ENCODE measurements at places on chromosomes 12 and 14.

GRCh38 chr14:59046746-59047145 lies 141.7 kb upstream of the DAAM1 start:
- DNase-seq = no peak

- DNase-seq = no peak
Observed at GRCh38 chr12:120119271-120119973, 2.9 kb upstream of the RAB35 start.

- no peak for DNase-seq
Observed at GRCh38 chr14:77347751-77348150, 26.9 kb downstream of the GSTZ1 start.

DNA sequence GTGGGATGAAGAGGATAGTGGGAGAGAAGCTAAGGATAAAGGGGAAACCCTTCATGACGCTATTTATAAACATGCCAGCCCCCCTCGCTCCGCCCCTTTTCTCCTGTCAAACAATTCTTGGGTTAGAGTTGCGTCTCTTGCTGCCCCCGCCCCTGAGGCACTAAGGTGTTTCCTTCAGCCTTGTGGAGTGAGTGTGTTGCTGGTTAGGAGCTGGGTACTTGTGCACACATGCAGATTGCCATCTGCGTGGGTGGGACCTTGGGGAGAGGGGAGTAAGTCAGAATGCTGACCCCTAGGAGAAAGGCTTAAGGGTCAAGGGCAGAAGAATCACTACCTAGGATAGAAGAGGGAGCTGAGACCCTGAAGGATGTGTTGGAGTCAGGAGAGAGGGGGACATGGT lies 5.4 kb downstream of the FOXJ2 start:
- DNase-seq = no peak

DNA sequence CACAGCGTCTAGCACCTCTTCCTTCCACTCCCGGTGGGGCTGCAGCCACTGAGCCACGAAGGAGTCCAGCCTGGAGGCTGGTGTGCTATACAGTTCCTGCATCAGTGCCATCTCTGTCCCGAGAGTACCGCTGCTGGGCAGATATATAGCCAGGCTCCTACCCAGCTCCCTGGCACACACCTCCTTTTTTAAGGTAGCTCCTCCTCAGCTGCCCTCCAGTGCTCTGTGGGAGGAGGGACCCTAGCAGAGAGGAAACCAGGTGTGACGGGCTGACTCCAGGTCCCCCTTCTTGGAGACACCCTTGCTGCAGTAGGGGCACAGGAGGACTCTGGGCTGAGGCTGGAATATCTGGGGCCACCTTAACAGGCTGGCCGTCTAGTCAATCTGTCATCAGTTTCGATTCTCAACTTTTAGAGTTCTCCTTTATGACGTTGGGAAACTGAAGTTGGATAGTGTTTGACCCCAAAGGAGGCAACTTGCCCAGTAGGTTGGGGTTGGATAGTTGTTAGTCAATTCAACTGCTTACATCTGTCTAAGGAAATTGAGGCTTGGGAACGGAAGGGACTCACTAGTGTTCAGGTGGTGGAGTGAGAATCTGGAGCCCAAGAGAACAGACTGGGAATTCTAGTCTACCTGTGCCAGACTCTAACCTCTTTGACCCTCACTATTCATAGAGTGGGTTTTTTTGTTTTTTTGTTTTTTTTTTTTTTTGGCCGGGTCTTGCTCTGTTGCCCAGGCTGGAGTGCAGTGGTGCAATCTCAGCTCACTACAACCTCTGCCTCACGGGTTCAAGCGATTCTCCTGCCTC lies at the start of gene OASL:
TSS of gene OASL (minus strand) at position 386 of the 808 bp plus-strand sequence. CDS start at position 111, 275 bp downstream.
- DNase-seq = no peak

DNA sequence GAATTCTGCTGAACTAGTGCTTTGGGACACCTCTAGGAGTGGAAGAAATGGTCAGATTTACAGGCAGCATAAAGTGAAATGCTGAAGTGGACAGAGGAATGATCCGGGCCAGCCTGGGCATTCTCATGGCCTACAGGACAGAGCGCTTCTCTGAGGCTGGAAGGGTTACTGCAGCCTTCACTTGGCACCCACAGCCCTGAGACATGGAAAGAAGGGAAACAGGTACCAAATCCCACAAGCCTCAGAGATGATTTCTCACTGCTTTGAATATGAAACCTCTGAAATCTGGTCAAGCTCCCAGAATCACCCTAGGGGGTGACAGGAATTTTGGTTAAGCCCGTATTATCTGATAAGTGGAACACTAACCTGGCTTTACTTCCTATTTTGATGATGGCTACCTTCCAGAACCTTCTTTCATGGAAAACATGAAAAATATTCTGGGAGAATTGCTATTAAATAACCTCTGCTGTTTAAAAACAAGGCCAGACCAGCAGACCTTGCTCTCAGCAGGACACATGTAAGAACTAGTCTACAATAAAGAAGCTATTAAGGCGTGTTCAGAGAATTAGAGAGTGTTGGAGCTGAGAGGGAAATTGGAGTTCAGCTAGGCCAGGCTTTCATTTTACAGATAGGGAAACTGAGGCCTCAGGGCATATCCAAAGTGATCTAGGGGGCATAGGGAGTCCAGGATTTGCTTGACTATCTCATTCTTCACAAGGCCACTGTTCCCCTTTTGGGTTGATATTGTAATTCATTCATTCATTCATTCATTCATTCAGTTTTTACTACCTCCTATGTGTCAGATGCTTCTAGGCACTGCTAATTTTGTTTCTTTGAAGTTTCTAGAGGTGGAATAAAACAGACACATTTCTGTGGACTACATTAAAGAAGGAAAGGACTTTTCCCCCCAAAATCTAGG lies 281.5 kb downstream of the ZFP36L1 start:
- DNase-seq = no peak

DNA sequence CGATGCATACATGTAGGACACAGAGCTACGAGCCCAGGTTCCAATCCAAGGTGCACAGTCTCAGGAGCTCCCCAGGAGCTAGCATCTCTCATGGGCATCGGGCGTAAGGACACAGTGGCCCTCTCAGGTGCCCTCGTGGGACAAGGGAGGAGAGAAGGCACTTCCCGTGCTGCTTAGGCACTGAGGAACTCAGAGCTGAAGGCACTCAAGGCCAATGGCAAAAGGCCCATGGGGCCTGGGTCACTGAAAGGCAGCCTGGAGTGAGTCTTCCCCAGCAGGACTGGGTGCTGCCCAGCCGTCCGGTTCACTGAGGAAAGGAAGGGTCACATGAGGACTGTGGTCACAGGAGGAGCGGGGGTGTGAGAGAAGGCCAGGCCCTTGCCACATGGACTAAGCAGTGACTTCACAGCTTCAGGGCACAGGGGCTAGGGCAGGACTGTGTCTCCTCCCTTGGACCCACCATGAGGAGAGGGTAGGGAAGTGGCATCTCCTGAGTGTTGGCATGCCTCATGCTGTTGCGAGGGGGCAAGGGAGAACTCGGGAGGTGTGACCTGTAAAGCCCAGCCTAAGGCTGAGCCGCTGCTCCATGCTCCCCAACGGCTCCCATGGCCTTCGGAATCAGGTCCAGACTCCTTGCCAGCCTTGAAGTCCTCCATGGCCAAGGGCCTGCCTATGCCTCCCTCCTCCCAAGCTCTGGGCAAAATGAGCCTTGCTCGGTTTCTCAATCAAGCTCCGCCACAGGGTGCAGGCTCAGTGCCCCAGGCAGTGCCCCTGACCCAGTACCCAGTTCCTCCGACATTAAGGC lies 51.8 kb downstream of the CHGA start:
- DNase-seq = no peak

DNA sequence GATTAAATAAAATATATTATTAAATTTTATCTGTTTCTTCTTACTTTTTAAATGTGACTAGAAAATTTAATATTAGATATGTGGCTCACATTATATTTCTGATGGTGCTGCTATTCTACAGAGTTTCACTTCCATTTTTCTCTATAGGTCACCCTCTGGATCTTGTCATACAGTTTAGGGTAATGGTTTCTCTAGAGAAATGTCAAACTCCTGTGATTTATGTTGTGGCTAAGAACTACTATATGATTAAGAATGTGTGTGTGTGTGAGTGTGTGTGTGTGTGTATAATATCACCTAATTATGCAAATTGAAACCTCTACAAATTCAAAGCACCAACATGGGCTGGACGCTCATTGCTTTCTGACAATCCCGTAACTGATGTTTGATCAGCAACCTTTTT lies 325.9 kb downstream of the ADAMTS20 start:
- DNase-seq = no peak

DNA sequence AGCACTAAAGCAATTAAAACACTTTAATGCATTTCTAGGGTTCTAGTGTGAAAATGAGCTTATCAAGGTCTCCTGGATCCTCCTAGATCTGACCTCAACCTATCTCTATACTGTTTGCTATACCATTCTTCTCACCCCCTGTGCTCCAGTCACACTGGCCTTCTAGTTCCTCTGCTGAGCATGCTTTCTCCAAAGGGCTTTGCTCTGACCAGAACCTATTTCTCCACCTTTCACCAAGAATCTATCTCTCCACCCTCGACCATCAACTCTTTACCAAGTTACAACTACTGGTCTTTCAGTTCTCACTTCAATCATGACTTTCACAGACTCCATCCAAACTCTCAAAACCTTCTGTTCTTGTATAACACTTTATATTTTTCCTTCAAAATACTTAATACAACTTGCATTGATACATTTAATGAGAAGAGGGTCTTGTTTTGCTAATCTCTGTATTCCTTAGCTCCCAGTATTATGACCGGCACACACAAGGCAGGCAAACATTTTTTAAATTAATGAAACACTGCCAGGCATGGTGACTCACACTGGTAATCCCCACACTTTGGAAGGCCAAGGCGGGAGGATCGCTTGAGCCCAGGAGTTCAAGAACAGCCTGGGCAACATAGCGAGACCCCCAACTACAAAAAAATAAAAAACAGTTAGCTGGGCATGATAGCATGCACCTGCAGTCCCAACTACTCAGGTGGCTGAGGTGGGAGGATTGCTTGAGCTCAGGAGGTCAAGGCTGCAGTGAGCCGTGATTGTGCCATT lies 22.8 kb downstream of the PPP1R12A start:
- no peak for DNase-seq

- no peak for DNase-seq
Observed at GRCh38 chr12:117363953-117364486, 2.6 kb upstream of the NOS1 start.

- no peak for DNase-seq
Observed at GRCh38 chr14:101076451-101077198, 173.1 kb upstream of the RTL1 start.

DNA sequence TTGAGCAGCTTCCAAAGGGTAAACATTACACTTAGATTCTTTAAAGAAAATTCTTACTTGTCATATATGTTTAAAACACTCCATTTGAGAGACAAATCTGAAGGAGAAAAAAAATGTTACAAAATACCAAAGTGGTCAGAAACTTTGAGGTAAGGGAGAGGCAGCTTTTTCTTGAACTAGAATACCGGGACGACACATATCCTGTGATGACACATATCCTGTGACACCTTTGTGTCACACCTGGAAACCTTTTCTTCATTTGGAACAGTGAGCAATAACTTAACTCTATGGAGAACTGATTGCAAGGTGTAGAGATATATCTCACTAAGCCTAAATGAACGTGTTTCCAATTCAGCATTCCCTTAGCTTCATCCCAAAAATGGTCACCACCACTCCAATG lies 4.6 kb upstream of the GRIN2B start:
- no peak for DNase-seq

GRCh38 chr12:76555231-76555767 lies 4.3 kb downstream of the OSBPL8 start:
- DNase-seq = no peak

- no peak for DNase-seq
Observed at GRCh38 chr14:62451221-62451620, 594.0 kb downstream of the KCNH5 start.

DNA sequence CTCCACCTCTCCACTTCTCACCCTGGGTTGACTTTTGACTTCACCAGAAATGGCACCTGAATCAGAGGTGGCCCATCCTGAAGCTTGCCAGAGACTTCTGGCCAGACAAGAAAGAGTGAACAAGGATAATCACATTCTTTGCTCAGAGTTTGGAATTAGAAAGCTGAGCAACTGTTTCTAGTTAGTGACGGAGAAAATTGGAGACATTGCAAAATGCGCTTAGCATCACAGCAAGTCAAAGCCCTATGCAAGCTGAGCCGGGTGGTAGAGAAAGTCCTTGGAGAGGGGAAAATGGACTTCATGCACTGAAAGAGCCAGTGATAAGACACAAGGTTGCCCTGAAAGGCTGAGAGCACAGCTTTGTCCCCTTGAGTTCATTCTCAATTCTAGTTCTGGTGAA lies 161.8 kb downstream of the PAH start:
- DNase-seq = no peak

- no peak for DNase-seq
Observed at GRCh38 chr14:27410981-27411380, 813.1 kb upstream of the NOVA1 start.

- DNase-seq = no peak
Observed at GRCh38 chr14:30796707-30797106, 77.7 kb upstream of the COCH start.

DNA sequence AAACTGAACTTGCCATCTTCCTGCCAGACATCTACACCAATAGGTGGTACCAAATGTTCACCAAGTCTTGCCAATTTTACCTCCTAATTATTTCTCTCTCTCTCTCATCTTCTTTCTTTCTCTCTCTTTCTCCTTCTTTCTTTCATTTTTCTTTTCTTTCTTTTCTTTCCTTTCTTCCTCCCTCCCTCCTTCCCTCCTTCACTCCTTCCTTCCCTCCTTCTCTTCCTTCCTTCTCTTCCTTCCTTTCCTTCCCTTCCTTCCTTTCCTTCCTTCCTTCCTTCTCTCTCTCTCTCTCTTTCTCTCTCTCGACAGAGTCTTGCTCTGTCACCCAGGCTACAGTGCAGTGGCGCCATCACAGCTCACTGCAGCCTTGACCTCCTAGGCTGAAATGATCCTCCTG lies 55.4 kb upstream of the PSMA6 start:
- no peak for DNase-seq

DNA sequence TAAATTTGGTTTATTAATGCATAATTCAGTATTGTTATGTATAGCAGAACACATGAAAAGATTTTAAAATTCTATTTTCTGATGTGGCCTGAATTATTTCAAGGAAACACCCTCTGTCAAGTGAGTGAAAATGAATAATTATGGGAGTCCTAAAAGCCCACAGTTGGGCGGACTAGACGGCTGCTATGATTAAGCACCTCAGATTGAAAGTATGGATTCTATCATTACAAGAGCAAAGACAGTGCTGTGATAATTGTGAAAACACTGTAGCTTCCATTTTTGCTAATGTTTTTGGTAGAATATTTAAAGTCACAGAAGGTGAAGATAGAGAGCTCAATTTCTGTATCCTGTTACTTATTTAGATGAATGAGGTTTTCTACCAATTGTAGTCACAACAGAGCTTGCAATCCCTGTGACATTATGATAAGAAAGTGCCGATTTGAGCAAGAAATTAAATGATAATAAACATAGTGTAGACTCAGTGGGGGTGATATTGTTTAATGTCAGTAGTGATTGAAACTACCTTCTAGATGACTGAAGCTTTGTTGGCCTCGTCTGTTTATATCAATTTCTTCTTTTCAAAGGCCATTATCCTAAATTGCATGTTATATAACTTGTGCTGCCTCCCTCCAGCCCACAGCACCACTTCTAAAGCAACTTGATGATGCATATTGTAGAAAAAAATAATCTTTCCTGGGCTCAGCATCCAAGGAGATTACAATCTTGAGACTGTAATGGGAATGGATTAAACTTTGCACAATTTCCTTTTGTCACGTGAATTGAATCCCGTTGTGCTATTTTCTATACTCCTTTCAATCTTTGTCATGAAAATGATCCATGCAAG lies 359.8 kb downstream of the BTG1 start:
- DNase-seq = peak; percentile 11

Data from NCI-H1436 (cell line).